Heart left ventricle (tissue), 16 donors: ENCODE measurements at places on chromosomes 12 and 14. TPM values are rescaled to one million over a fixed set of nuclear protein-coding genes. Genes with fewer than 3 reads are reported as not detected.

DNA sequence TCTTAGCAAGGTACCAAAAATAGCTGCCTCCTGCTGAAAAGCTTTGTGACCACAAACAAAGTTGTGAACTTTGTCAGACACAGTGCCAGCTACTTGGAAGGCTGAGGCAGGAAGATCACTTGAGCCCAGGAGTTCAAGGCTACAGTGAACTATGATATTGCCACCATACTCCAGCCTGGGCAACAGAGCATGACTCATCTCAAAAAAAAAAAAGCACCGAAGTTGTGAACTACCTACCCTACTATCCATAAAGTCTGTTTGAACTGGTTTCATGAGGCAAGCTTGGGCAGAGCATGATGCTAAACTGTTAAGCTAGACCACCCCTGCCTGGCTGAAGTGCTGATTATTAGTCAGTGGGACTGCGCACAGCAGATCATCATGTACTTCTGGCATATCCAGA is 75.5 kb downstream of the RAD52 start:
- no peak for DNase-seq

DNA sequence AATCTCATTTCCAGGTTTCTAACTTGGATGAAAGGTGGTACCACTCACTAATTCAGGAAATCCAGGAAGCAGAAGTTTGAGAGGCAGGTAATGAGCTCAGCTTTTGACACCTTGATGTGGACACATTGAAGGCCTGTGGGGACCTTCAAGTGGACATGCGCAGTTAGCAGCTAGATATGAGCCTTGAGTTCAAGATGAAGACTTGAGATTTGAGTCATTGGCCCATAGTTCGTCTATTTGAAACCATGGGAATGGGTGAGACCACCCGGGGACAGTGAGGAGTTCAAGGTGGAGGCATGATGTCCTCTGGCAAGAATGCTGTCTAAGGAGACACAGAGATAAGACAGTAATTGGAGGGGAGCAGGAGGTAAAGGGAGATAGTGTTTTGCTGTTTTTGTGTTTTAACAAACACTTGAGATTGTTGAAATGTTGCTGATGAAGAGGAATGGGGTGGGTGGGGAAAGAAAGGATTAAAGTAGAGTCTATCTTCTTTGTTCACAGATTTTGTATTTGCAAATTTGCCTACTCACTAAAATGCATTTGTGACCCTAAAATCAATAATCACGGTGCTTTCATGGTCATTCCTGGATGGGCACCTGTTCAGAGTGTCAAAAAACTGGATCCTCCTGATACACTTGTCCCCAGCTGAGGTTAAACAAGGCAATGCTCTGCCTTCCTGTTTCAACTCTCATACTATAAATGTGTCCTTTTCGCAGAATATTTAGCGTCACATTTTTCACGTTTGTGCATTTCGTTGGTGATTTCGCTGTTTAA is 69.5 kb upstream of the PLXNC1 start:
- DNase-seq: no peak

GRCh38 chr12:102095677-102096263 is 24.1 kb downstream of the NUP37 start:
- DNase-seq: no peak

- no peak for DNase-seq
Measured at GRCh38 chr14:45112896-45113781, 21.1 kb downstream of the FKBP3 start.

DNA sequence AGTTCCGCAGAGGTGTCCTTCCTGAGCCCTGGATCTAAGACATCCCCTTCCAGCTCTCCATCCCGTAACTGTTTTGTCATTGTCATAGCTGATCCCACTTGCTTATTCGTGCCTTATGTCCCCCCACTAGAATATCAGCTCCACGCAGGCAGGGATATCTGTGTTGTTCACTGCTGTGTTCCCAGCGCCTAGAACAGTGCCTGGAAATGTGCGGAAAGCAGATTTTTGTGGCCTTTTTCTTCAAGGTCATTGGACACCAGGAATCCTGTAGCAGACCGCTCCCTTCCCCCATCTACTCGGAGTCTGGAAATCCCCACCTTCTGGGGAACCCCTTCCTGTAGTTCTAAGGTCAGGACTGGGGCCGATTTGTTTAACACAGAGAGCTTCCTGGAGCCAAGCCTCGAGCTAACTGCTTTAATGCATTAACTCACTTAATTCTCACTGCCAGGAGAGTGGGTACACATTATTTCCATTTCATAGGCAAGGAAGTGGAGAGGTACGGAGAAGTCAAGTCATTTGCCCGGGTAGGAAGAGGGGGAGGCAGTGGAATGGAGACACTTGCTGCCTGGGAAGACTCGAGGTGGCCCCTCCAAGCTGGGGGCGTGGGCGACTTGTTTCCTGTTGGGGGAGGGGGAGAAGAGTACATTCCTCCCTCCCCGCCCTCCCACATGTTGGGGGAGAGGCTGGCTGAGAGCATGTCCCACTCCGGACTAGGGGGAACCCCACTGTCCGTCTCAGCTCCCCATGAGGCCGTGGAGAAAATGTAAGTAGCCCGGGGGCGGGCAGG is 1.2 kb upstream of the SH2B3 start:
- no peak for DNase-seq

GRCh38 chr12:101855976-101856375 is 21.4 kb upstream of the DRAM1 start:
- DNase-seq: no peak

DNA sequence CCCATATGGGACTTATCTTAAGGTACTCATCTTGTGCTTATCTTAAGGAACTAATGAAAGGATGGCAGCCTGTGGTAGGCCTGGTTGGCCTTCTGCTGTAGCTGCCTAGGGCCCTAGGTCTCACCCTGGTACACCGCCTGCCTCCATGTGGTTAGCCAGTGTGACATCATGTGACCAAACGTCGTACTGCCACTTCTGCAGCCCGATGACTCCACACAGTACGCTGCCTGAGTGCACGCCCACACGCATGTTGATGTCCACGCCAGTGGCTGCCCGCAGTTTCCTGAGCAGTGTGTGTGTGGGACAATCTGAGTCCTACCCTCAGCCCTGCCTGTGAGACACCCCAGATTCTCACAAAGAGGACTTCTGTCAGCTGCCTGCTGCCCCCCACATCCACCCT is 5.1 kb downstream of the ADCY4 start:
- DNase-seq: peak; percentile 48

- DNase-seq: no peak
Measured at GRCh38 chr14:52342849-52343596, 28.9 kb downstream of the PTGER2 start.

GRCh38 chr14:72699443-72699842 is 194.5 kb downstream of the DPF3 start:
- no peak for DNase-seq

DNA sequence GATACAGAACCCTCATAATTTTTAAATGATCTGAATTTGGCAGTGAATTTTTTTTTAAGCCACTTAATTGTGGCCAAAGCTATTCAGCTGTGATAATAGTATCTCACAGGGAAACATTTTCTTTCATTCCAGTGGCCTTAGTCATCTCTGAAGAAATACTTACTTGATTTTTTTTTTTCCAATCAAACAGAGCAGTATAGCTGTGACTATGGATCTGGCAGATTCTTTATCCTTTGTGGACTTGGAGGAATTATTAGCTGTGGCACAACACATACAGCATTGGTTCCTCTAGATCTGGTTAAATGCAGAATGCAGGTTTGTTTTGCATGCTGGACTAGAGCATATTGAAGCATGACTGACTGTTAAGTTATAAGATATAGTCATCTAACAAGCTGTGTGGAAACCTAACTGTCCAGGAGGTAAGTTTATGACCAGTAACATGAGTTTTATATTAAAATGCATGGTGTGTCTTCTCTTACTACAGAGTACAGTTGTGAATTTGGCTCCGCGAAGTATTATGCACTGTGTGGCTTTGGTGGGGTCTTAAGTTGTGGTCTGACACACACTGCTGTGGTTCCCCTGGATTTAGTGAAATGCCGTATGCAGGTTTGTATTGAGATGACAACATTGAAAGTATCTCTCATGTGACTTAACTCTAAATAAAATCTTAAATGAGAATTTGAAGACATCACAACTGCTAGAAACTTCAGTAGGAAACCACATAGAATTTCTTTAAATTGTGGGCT is 1.9 kb downstream of the SLC25A3 start:
- no peak for DNase-seq

DNA sequence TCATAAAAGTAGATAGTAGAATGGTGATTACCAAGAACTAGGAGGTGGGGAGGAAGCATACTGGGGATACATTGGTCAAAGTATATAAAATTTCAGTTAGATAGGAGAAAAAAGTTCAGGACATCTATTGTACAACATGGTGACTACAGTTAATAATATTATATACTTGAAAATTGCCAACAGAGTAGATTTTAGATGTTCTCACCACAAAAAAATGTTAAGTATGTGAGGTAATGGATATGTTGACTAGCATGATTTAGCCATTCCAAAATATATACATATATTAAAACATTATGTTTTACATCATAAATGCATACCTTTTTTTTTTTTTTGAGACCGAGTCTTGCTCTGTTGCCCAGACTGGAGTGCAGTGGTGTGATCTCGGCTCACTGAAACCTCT is 31.0 kb downstream of the TMEM116 start:
- DNase-seq: no peak

GRCh38 chr12:58285551-58285950 is 344.2 kb downstream of the ATP23 start:
- no peak for DNase-seq

DNA sequence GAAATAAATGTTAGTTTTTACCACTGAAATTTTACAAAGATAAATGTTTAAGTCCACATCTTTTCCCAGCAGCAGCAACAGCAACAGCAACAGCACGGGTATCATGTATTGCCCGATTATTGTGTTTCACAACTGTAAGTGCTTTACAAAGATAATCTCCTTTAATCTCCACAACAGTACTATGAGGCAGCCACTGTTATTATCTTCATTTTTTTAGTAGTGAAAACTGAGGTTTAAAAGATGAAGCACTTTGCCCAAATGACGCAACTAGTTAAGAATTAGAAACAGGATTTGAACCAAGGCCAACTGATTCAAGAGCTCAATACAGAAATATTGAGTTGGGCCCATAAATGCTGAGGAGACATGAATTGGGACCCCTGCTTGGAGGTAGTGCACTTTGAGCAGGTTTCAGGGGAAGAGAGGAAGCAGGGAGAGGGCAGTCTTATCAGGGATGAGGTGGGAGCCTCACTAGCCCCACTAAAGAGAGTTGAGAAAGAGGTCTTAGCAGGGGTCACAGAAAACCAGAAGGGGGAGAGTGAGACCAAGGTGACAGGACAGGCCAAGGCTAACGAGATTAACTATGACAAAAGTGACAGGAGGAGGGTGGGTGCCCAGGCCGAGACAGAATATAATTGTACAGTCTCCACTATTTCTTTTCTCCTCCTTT is 15.3 kb downstream of the KRT2 start:
- DNase-seq: no peak

- DNase-seq: no peak
Measured at GRCh38 chr14:56115334-56115870, 2.8 kb upstream of the PELI2 start.

DNA sequence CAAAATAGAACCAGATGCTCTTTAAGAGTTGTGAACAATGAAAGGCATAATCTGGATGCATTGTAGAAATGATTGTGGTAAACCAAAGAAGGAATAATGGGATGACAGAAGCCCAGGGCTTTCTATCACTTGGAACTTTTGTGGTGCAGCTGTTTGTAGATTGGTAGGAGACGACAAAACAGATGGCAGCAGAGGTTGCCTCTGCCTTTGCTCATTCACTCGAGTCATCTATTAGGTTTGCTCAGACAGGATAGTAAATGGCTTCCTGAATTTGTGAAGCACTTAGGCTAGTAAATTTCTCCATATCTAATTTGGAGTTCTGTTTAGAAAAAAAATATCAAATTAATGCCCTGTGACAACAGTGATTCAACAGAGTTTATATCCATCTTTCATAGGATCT is 78.4 kb downstream of the FGD4 start:
- no peak for DNase-seq

DNA sequence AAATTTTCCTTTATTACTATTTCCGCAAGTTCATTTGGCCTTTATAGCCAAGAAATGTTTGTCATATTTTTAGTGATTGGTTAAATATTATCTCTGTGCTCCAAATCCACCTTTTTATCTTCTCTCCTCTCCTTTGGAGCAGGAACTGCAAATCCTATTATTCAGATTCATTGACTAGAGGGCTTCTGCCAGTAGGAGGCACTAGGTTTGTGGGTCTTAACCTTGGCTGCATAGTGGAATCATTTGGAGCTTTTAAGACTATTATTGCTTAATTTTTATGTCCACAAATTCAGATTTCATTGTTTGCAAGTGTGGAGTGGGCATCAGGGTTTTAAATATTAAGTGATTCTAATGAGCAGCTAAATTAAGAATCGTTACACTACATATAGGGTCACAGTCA is 75.3 kb upstream of the SYT10 start:
- no peak for DNase-seq

- DNase-seq: no peak
Measured at GRCh38 chr12:130977046-130977742, 23.5 kb downstream of the ADGRD1 start.

DNA sequence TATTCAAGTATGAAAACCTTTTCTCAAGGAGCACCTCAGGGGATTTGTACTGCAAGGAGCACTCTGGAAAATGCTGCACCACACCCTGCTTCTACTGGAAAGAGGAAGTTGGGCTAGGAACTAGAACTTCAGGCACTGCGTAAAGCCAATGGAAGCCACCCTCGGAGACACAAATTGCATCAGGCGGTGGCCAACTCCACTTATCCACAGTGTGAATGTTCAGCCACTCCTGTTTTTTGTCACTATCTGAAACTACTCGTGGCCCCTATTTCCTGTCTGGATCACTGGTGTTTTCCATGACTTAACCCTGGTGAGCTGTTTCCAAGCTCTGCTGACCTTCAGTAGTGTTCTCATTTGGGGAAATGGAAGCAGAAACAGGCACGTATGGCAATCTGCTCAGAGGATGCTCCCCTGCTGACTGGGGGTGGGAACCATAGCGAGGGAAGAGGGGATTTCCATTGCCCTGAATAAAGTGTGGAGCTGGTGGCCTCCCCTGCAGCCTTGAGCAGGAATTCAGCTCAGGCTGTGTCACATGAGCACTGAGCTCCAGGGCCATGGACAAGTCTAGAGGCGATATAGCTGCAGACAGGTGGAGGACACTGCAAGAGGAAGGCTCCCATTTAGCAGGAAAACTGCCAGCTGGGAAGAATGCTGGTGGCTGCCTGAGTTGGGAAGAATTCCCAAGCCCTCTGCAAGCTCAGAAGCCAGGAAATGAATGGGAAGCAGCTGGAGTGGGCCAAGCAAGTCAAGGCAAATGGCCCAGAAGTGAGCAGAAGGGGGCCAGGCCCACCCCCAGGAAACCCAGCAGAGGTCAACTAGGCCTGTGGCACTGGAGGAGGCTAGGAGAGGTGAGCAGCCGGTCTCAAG is 50.5 kb upstream of the RAP1B start:
- peak; percentile 35 for DNase-seq

- DNase-seq: no peak
Measured at GRCh38 chr14:85198001-85198400, 331.9 kb upstream of the FLRT2 start.

Gene KRT85
- polyA plus RNA-seq: not detected

Gene SYNDIG1L
- polyA plus RNA-seq: not detected

Gene LMO3
- 0.14 TPM for polyA plus RNA-seq

Gene PDZRN4
- not detected for polyA plus RNA-seq

Gene FLRT2
- polyA plus RNA-seq: 0.61 TPM

Gene TBX5
- polyA plus RNA-seq: 8.1 TPM

Gene KRT77
- not detected for polyA plus RNA-seq

Gene DMAC2L
- 19.8 TPM for polyA plus RNA-seq
